ENCODE measurements at places on chromosomes 12 and 14. TPM values are rescaled to one million over a fixed set of nuclear protein-coding genes. Genes with fewer than 3 reads are reported as not detected.
A peak's percentile ranks its signal among the peaks of the same experiment; 100 is the strongest.

GRCh38 chr12:66232263-66232662, 43.2 kb downstream of the IRAK3 start:
- no peak for DNase-seq
- H3K27me3 ChIP-seq, result peaks cover 37% of the 10 kb centered on the region
- no peaks in the 10 kb centered on the region for H3K36me3 ChIP-seq
- H3K27ac ChIP-seq, result no peak overlapping the region

DNA sequence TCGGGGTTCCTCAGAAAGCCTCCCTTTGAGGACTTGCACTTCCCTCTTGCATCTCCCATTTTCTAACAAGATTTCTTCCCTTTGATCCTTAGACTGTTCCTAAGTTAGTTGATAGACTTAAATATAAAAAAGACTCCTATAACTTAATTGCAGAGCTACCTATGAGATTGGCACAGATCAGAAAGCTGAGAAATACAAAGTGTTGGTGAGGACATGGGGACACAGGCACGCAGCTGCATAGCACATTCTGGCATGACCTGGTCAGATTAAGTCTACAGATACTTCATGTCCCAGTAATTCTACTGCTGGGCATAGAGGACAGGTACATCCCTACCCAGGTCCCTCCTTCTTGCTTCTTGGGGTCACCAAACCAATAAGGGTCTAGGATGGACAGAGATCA, 141.7 kb upstream of the LHX5 start:
- H3K4me1 ChIP-seq, result peaks cover 12% of the 10 kb centered on the region
- no peak overlapping the region for H3K4me3 ChIP-seq
- no peak for DNase-seq
- H3K27me3 ChIP-seq, result peaks cover 91% of the 10 kb centered on the region

GRCh38 chr14:38138473-38139138, 69.1 kb upstream of the SSTR1 start:
- H3K36me3 ChIP-seq, result no peaks in the 10 kb centered on the region
- H3K27ac ChIP-seq, result no peak overlapping the region
- no peaks in the 10 kb centered on the region for H3K27me3 ChIP-seq
- no peak overlapping the region for H3K4me3 ChIP-seq
- no peak for DNase-seq

DNA sequence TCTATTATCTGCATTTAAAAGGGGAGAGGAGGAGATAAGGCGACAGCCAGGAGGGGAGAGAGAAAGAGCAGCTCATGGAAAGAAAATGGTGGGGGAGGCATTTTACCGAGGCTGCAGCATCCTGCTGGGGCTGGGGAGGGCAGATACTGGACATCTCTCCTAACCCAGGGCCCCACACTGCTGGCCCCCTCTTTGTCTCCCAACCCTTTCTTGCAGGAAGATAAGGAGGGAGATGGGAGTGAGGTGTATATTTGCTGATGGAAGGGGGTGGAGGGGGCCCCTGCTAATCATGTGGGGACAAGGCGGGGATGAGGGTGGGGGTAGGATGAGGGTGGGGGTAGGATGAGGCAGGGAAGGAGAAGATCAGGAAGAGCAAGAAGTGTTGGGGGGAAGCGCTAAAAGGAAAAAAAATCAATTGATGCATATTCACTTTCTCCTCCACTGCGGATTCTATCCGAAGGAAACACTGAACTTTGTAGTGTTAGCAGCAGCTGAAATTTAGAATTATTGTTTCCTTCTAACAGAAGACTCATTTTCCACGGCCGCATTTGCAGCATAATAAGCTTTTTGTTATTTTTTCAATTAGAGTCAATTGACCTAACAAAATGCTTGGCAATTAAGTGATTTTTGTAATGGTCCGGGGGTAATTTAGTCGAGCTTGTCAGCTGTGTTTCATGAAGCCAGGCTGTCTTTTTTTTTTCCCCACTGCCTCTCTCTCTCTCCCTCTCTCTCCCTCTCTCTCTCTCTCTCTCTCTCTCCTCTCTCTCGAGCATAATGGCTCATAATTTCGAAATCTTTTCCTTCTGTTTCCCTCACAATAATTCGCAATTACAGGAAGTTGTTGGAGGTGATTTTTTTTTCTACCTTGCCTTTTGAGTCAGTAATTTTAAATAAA, 1134.6 kb downstream of the BCL11B start:
- H3K27ac ChIP-seq, result no peak overlapping the region
- peaks cover 29% of the 10 kb centered on the region for H3K27me3 ChIP-seq

- peaks cover 21% of the 10 kb centered on the region for H3K4me1 ChIP-seq
- H3K36me3 ChIP-seq, result peaks cover 34% of the 10 kb centered on the region
- peak overlapping the region; percentile 93 for H3K27ac ChIP-seq
- DNase-seq, result no peak
- no peaks in the 10 kb centered on the region for H3K27me3 ChIP-seq
These were observed 285.0 kb upstream of the RGS6 start for GRCh38 chr14:71647086-71647784.

GRCh38 chr14:53534841-53535240, 381.7 kb upstream of the DDHD1 start:
- H3K27me3 ChIP-seq, result no peaks in the 10 kb centered on the region
- H3K4me1 ChIP-seq, result peaks cover 9% of the 10 kb centered on the region
- no peaks in the 10 kb centered on the region for H3K36me3 ChIP-seq

GRCh38 chr14:92585981-92586937, 72.7 kb downstream of the RIN3 start:
- H3K27ac ChIP-seq, result no peak overlapping the region
- no peak overlapping the region for H3K4me3 ChIP-seq
- H3K4me1 ChIP-seq, result no peaks in the 10 kb centered on the region
- H3K36me3 ChIP-seq, result no peaks in the 10 kb centered on the region
- H3K27me3 ChIP-seq, result no peaks in the 10 kb centered on the region
- no peak for DNase-seq

The SYCP3 gene
- total RNA-seq, result not detected

The AGAP2 gene
- 0.29 TPM for total RNA-seq

The TTC7B gene
- 47.0 TPM for total RNA-seq

The VWF gene
- 0.10 TPM for total RNA-seq
